ENCODE measurements at places on chromosomes 2 and 18.

- DNase-seq = no peak
These were observed 23.6 kb downstream of the MPPE1 start for GRCh38 chr18:11884396-11885030.

- DNase-seq = no peak
These were observed 287.1 kb downstream of the MTX2 start for GRCh38 chr2:176556373-176556772.

DNA sequence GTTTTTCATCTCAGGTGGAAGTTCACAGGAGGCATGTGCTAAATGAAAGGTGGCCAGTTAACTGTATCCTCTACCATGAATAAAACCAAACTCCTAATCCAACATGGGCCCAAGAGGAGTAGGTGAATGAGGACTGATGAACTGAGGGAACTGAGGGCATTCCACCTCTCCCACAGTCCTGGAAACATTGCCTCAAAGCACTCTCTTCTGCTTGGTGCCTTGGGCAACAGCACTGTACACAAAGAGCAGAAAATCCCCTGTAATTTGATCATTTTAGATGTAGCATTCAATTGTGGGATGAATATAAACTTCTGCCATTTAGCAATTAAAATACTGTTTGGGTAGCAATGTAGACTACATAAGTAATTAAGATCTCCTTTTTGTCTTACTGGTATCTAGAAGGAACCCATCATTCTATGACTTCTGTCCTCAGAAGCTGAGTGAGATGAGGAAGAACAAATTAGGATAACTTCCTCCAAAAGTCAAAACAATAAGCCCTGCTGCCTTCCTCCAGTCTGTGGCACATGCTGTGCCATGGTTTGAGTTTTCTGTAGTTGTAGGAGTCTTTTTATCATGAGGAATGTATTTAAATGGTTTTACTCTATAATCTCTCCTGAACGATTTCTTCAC is 86.7 kb upstream of the ZEB2 start:
- DNase-seq = no peak

- no peak for DNase-seq
These were observed 168.7 kb downstream of the NRXN1 start for GRCh38 chr2:50863218-50863617.

GRCh38 chr2:8551622-8552074 is 130.2 kb upstream of the ID2 start:
- no peak for DNase-seq

DNA sequence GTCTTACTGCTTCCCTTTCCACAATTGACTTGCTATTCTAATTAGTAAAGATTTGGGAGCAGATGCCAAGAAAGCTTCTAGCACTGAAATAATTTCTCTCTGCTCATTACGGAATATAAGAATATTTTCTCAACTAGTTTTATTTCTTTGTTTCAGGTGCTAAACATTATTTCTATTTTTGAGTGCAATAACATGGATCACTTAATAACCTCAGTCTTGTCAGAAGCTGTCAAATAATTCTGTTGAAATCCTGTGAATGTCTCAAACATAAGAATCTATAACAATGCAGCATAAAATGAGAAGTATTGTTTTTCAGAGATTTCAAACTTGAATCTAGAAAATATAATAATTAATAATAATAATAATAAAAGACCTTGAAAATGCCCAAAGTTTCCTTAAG is 1221.0 kb downstream of the DSC3 start:
- DNase-seq = no peak

GRCh38 chr2:159758239-159758638 is 39.8 kb downstream of the CD302 start:
- DNase-seq = no peak

- peak; percentile 47 for DNase-seq
These were observed 116.0 kb downstream of the TNS1 start for GRCh38 chr2:217886720-217887309.

DNA sequence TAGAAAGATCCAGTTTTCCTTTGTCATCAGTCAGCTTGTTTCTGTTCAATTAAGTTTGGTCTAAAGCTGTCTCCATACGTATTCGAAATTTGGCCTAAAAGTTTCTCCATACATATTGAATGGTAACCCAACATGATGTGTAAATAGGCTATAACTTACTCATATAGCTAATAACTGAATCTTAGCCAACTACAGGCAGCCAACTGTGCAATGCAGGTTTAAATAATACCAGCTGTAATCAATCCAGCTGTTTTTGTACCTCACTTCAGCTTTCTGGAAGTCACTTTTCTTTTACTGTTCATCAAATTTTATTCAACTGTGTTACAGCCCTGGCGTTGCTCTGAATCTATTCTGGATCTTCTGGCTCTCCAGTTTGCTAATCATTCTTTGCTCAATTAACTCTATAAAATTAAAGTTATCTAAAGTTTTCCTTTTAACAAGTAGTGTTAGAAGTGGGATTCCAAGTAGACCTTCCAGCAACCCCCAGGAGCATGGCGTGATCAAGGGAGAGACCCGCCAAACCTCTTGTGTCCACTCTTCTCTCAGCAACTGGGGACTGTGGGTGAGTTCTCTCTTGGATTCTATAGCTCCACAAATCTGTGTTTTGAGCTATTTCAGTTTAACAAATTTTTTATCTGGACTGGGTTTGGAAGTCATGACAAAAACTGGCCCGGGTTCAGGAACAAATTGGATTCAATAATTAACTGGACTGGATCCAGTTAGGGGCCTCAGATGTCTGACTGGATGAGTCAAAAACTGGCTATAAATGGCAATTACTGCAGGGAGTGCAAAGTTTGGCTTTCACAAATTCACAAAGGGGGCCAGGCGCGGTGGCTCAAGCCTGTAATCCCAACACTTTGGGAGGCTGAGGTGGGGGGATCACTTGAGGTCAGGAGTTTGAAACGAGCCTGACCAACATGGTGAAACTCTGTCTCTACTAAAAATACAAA is 329.7 kb upstream of the ST6GAL2 start:
- no peak for DNase-seq

GRCh38 chr18:79644666-79645057 is 34.9 kb upstream of the CTDP1 start:
- DNase-seq = no peak

DNA sequence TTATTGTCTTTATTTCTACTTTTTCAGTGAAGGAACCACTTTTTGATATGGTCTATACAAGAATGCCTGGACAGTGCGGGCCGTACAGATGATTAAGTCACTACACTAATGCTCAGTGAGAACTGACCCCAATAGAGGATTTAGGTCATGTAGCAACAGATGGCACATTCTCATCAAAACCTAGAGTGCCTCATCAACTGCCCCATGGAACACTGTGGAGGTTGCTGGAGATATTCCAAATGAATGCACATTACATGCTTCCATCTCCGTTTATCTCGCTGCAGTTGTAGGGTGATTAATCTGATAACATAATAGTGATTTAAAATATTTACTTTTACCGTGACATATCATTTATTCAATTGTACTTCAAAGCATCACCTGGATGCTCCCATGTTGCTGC is 41.8 kb upstream of the COPS8 start:
- DNase-seq = no peak

DNA sequence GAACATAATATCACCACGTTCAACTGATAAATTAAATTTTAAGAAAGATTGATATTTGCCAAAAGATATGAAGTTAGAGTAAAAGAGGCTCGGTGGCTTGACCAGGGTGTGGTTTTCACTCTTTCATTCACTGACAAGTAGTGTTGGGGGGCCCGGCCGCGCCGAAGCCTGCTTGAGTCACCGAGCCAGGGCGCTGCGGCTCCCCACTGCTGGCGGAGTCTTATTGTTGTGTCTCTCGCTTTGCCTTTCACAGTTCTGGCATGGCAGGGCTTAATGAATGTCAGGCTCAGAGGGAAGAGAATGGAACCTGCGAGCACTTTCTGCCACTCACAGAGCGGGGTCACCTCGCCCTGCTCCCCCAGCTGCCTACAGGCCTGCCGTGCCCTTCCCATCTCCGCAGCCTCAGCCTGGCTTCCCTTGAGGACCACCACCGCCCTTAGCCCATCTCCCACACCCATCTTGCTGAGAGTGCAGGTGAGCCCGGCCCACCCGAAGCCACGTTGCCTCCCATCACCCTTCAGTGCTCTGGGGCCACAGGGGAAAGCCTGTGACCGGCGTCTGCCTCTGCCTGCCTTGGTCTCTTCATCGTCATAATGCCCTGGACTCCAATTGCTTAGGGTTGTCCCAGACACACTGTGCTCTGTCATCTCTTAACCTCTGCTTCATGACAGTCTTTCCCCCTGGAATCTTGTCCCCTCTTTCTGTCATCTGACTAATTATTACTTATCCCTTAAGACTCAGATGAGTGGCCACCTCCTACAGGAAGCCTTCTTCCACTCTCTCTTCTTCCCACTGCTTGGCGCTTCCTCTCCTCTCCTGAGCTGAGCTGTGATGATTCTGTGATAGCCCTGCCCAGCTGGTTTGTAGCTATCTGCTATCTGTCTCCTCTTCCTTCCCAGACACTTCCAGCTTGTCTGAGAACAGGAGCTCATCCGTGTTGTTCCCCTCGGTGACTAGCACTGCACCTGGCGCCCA is 142.5 kb downstream of the FAM210A start:
- DNase-seq = no peak
